ENCODE measurements at places on chromosomes 1 and 21.

- DNase-seq: no peak
These were observed 10.3 kb upstream of the PADI6 start for GRCh38 chr1:17361687-17362086.

- DNase-seq: peak; percentile 60
These were observed 22.7 kb upstream of the PIK3CD start for GRCh38 chr1:9628541-9629444.

- DNase-seq: no peak
These were observed 7.8 kb upstream of the MMEL1 start for GRCh38 chr1:2640626-2641025.

GRCh38 chr1:84845357-84845756 lies 47.6 kb downstream of the LPAR3 start:
- no peak for DNase-seq

- no peak for DNase-seq
These were observed 145.5 kb downstream of the TIAM1 start for GRCh38 chr21:31198575-31198974.

GRCh38 chr1:12202190-12202497 lies 27.7 kb upstream of the VPS13D start:
- no peak for DNase-seq

GRCh38 chr1:83928396-83928795 lies 70.5 kb downstream of the TTLL7 start:
- DNase-seq: no peak

All from stimulated activated CD8-positive, alpha-beta memory T cell treated with anti-CD3 and anti-CD28 coated beads, Interleukin-4, amount 100 ng/mL, for 4 hours (primary cell).